ENCODE measurements at places on chromosomes 12 and 14.

GRCh38 chr12:92297932-92298696 is 152.5 kb upstream of the BTG1 start:
- DNase-seq = no peak
- H3K4me3 ChIP-seq = no peak overlapping the region
- H3K36me3 ChIP-seq = peaks cover 6% of the 10 kb centered on the region
- peak overlapping the region; percentile 77 for H3K27ac ChIP-seq
- H3K4me1 ChIP-seq = peaks cover 15% of the 10 kb centered on the region

GRCh38 chr12:124939079-124939420 is 24.6 kb upstream of the UBC start:
- H3K27ac ChIP-seq = no peak overlapping the region
- DNase-seq = peak; percentile 82
- peaks cover 18% of the 10 kb centered on the region for H3K4me1 ChIP-seq

- H3K4me1 ChIP-seq = no peaks in the 10 kb centered on the region
- no peak for DNase-seq
- no peak overlapping the region for H3K4me3 ChIP-seq
- no peak overlapping the region for H3K27ac ChIP-seq
- H3K36me3 ChIP-seq = no peaks in the 10 kb centered on the region
Measured at GRCh38 chr12:75900781-75901254, 130.8 kb downstream of the PHLDA1 start.

GRCh38 chr12:131104463-131105350 is 151.0 kb downstream of the ADGRD1 start:
- no peak overlapping the region for H3K4me3 ChIP-seq
- peak; percentile 85 for DNase-seq
- peaks cover 8% of the 10 kb centered on the region for H3K27me3 ChIP-seq

DNA sequence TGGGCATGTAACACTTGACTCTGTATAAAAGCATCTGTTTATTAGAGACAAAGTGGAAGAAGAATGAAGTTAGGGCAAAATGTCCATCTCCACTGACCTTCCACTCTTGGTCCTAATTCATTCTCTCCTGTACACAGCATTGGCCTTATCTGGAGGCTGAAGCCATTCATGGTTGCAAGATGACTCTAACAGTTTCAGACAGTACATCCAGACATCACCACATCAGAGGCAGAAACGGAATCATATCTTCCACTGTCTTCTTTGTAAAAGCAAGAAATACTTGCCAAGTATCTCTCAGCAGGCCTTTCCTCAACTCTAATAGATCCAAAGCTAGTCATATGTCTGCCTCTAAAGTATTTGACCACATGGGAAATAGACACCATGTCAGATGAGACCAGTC is 41.1 kb downstream of the PTHLH start:
- H3K36me3 ChIP-seq = no peaks in the 10 kb centered on the region
- H3K4me1 ChIP-seq = no peaks in the 10 kb centered on the region
- DNase-seq = no peak
- H3K4me3 ChIP-seq = no peak overlapping the region

DNA sequence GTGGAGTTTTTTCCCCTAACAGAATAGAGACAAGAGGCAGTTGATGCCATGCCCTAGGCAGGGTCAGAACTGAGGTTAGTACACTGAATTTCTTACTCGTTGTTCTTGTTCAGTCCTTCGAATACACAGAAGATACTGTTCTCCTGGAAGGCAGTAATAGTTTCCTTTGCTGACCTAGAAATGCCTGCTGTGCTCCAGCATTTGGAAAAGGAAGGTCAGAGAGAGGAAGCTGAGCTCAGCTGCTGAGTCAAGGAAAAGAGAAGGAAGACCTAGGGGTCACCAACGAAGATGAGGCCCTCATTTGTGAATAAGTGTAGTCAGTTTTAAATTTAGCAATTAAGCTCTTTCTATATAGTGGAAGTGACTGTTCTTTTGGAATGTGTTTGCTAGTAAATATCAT is 100.1 kb downstream of the CRADD start:
- H3K27me3 ChIP-seq = no peaks in the 10 kb centered on the region
- no peak overlapping the region for H3K4me3 ChIP-seq
- peaks cover 9% of the 10 kb centered on the region for H3K4me1 ChIP-seq
- peaks cover 10% of the 10 kb centered on the region for H3K36me3 ChIP-seq

DNA sequence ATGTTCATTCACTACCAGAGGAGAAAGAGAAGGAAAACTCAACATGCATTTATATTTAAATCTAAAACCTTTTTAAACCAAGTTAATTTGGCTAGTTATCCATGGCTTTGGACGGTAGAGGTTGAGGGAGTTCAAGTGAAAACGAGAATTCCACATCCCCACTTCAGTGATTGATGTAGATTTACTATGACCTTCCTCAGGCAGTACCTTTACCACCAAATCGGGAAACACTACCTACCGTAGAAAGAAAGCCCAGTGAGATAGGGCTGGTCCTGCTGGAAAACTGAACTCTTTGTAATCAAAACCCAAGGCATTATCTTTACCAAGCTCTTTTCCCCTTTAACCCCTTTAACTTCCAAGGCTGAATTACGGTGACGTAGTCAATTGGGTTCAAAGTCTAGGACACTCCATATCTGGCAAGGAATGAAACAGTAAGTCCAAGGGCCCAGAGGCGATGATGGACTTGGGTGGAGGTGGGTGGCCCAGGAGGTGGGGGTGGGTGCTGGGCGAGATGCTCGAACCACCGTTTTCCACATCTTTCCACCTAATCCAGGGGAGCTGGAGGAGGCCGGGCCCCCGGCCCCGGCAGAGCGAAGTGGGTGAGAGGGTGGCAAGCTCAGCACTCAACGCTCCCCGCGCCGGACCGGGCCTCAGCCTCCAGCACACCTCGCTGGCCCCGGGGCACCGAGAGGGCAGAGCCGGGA is 618 bp downstream of the SEC23A start:
- peak overlapping the region; percentile 94 for H3K4me3 ChIP-seq
- H3K27ac ChIP-seq = peak overlapping the region; percentile 91
- peaks cover 8% of the 10 kb centered on the region for H3K36me3 ChIP-seq
- H3K27me3 ChIP-seq = no peaks in the 10 kb centered on the region

GRCh38 chr12:13173012-13173932 is 23.3 kb upstream of the EMP1 start:
- H3K4me1 ChIP-seq = peaks cover 29% of the 10 kb centered on the region
- peak; percentile 71 for DNase-seq
- H3K27me3 ChIP-seq = peaks cover 72% of the 10 kb centered on the region
- H3K27ac ChIP-seq = peak overlapping the region; percentile 54
- H3K4me3 ChIP-seq = no peak overlapping the region

DNA sequence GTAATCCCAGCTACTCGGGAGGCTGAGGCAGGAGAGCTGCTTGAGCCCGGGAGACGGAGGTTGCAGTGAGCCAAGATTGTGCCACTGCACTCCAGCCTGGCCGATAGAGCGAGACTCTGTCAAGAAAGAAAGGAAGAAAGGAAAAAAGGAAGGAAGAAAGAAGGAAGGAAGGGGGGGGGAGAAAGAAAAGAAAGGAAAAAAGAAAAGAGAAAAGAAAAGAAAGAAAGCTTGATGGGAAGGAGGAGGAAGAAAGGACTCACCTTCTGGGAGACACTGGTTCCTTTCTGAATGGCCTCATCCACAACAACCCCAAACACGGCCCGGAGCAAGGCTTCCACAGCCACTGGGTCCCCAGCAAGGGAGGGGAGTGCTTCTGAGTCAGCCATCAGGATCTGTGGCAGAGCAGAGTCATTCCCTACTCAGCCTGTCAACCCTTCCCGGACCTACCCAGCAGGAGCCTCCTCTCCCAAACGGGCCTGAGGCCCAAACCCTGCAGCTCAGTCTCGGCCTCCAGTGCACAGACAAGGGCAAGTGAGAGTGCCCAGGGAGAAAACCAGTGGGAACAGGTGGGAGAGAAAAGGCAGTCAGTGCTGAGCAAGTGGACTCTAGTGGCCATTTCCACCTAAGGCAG is 7.3 kb upstream of the ZNF740 start:
- H3K27ac ChIP-seq = no peak overlapping the region
- H3K4me3 ChIP-seq = no peak overlapping the region
- DNase-seq = no peak

DNA sequence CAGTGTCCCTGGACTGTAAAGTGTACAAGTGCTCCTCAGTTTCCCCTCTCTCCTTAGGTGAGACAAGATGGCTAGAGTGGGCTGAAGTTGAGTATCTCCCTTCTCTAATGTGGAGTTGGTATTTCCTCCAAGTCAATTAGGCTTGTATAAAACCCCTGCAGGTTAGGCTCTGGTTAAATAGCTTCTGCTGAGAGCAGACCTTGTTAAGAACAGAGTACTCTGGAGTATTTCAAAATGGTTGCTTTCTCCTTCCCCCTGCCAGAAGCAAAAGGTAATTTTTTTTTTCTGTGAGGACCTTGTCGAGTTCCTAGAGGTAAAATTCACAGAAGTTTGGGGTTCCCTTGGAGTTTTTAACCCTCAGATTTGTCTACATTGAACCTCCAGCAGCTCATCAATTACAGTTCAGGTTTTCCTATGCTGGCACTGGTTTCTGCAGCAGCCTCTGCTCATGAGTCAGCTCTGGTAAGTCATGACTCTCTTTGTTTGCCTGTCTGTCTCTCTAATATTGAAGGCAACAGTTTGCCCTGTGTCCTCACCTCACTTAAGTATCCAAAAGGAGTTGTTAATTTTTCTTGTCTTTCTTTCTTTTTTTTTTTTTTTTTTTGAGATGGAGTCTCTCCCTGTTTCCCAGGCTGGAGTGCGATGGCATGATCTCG is 27.8 kb upstream of the GLIPR1 start:
- H3K4me1 ChIP-seq = peaks cover 12% of the 10 kb centered on the region
- peaks cover 13% of the 10 kb centered on the region for H3K36me3 ChIP-seq
- DNase-seq = no peak
- peaks cover 2% of the 10 kb centered on the region for H3K27me3 ChIP-seq

Measured in activated CD8-positive, alpha-beta memory T cell treated with anti-CD3 and anti-CD28 coated beads, Interleukin-2, amount 10 ng/mL, durations not matched to agents 7 days and 5 days (primary cell).